ENCODE measurements at places on chromosomes 6 and 20. TPM values are rescaled to one million over a fixed set of nuclear protein-coding genes. Genes with fewer than 3 reads are reported as not detected.

Gene KIF25
- 0.05 TPM for polyA plus RNA-seq

Gene DEF6
- polyA plus RNA-seq, result 38.6 TPM

Gene PCSK2
- polyA plus RNA-seq, result 0.02 TPM

Gene SLC52A3
- 5.6 TPM for polyA plus RNA-seq

Gene TMEM244
- not detected for polyA plus RNA-seq
